ENCODE measurements at places on chromosomes 4 and X.

GRCh38 chr4:86054286-86055032 lies 305.4 kb downstream of the MAPK10 start:
- DNase-seq: no peak

GRCh38 chr4:68167166-68167565 lies 37.5 kb upstream of the TMPRSS11F start:
- no peak for DNase-seq

DNA sequence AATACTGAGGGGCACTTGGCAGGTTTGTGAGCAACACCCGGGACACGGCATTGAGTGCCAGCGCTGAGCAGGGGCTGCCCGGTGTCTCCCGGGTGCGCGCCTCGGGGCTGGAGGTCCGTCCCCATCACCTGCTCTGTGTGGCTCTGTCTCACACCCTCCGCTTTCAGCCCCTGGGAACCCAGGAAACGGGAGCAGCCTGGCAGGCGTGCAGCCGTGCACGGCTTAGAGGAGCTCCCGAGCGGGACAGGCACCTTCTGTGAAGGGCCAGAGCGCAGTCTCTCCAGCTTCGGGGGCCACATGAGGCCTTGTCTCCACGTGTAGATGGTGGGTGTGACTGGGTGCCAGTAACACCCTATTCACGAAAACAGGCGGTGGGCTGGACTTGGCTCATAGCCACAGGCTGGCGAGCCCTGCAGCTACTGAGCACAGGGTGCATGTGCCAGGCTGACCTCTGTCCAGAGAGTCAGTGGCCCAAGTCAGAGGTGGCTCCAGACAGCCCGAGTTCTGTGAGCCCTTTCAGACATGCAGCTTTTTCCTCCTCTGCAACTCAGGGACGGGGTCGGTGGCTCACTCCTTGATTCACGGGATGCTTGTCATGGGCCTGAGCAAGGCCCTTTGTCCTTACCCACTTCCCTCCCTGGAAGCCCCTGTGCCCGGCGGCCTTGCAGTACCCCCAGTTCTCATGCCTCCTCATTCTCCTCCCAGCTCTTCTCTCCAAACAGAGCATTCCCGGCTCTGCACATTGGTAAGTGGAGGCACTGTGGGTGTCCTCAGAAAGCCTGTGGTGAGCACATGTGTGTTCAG lies 23.5 kb downstream of the UVSSA start:
- no peak for DNase-seq

DNA sequence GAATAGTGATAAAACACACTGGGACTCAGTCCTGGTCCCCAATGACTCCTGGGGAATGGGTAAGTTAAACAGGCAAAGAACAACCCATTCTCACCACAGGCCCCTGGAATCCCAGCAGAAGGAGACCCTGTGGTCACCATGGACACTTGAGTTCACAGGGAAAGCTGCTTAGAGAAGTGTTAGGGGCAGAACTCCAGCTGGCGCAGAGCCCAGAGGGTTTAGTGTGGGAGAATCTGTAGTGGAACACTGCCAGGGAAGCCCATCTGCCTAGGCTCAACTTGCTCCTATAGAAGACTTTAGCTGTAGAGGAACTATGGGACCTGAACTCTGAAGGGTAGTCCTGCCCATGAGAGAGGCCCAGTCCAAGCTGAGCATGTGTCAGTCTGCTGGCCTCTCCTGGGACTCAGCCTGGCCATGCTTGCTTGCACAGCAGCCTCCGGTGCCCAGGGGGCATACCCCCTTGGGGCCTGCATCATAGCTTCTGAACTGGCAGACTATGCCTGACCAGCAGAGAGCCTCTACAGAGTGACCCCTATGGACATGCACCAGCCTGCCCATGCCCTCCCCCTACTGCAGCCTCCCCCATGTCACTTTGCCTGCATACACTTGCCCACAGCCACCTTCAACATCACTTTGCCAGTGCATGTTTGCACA lies 343.5 kb downstream of the IDS start:
- DNase-seq: no peak

Measured in EL (cell line).